Activated CD4-positive, alpha-beta T cell treated with anti-CD3 and anti-CD28 coated beads, Interleukin-2, amount 50 U/mL, for 4 hours (primary cell): ENCODE measurements at places on chromosomes 6 and 20.

GRCh38 chr6:78670802-78671201 lies 196.5 kb upstream of the IRAK1BP1 start:
- DNase-seq, result no peak

GRCh38 chr6:87847135-87847829 lies 145.2 kb upstream of the AKIRIN2 start:
- DNase-seq, result no peak

DNA sequence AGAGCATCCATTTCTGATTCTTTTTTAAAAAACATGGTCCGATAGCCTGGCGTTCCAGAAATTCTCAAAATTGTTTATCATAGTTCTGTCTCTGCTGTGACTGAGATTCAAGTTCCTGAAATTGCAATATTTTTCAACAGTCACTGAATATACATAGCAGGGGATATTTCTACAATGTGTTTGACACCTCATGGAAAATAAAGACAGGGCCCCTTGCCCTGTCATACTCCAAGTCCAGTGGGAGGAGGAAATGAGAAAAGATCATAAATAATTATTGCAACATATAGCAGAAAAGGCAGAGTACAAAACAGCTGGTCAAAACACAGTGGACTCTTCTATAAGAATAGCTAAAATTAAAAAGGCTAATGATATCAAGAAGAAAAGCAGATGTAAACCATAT lies 234.8 kb upstream of the SPTLC3 start:
- no peak for DNase-seq

DNA sequence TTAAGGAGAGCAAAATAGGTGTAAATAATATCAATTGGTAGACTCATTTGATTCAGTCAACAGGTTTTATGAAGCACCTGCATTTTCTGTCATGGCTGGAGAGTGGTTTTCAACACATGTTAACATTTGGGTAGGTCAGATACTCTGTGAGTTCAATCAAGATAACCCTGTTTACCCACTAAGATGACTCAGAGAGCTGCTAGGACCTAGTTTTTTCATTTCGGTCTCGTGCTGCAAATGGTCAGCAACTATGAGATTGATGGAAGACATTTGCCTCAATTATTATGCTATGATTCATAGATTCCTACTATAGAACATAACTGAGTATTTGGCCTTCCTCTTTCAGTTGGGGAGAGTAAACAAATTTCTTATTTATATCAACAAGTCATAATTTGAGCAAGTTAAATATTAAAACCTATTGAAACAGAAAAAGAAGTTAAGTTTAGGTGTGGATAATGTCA lies 391.4 kb upstream of the CITED2 start:
- no peak for DNase-seq

DNA sequence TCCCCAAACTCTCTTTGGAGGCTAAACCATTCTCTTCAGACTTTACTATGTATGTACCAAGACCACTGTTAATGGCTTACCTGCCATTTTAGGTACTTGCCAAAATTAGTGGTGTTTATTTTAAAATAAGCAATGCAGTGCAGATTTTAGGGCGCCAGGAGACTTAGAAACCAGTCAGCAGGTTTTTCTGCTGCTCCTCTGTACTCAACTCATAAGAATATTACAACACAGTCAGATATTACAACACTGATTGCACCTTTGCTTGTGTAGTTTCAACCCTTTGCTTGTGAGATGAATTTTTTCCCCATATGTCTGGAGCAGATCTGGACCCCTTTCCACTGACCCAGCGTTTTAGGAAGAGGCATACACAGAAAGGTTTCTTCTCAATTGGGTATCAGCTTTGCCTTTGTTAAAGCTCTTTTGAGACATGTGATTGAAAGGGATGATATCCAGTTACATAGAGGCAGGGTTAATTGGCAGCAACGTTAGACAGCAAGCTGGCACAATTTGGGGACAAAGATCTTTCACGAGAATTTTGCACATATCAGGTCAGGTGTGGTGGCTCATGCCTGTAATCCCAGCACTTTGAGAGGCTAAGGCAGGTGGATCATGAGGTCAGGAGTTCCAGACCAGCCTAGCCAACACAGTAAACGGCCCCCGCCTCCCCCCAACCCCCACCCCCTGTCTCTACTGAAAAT lies 6.2 kb downstream of the TTPAL start:
- no peak for DNase-seq

DNA sequence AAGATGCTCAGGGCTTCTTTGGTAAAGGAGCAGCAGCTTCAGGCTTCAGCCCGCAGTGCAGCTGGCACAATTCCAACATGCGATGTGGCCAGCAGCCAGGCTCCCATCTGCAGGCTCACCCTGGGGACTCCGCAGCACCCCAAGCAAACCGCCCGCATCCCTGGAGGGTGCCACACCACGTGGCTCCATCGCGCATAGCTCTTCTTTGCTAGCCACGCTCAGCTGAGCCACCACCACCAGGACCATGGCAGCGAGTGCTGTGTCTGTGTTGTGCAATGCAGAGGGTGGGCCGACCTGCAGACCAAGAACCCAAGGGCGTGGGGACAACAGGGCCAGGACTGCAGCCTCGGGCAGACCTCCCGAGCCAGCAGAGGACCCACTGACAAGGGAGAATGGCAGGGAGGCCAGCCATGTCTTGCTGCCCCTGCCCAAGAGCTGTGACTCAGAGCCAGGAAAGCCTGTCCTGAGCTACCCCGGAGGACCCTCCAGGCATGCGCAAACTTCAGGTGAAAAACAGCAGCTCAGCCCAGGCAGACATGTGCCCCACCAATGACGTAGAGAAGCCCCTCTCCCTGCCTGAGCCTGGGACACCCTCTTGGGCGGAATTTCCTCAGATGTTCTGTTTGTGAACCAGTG lies 87.8 kb downstream of the GINS1 start:
- no peak for DNase-seq

- DNase-seq, result no peak
Measured at GRCh38 chr6:12637960-12638641, 78.5 kb upstream of the PHACTR1 start.

DNA sequence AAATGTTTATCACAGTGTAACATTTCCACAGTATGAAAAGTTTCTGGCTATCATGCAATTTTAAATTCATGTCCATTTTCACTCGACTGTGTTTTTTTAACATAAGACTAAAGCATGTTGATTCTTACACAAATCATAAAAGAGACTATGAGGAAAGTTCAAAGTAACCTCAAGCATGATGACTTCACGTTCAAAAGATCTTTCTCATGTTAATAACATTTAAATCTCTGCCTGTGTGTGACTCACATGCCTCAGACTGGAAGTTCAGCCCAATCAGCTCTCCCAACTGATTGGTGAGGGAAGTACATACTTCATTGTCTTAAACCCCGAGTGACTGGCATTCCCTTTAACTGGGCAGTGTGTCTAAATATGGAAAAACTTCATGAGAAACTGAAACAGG lies 37.4 kb downstream of the ATXN1 start:
- DNase-seq, result no peak

DNA sequence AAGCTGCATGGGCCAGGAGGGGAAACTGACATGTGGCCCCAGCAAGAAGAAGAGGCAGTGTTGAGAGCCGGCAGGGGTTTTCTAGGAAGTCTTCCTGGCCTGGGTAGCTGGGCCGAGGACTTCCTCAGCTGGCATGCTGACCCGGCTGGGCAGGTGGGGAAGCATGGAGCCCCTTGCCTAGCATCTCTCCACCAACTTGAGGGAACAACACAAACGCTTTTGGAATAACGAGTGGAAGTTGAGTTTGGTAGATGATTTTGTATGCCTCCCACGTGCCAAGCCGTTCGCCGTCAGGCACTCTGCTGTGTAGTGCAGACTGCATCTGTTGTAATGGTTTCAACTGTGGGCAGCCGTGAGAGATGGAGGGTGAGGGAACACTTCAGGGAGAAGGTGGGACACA lies 7.3 kb downstream of the TMEM181 start:
- DNase-seq, result no peak

DNA sequence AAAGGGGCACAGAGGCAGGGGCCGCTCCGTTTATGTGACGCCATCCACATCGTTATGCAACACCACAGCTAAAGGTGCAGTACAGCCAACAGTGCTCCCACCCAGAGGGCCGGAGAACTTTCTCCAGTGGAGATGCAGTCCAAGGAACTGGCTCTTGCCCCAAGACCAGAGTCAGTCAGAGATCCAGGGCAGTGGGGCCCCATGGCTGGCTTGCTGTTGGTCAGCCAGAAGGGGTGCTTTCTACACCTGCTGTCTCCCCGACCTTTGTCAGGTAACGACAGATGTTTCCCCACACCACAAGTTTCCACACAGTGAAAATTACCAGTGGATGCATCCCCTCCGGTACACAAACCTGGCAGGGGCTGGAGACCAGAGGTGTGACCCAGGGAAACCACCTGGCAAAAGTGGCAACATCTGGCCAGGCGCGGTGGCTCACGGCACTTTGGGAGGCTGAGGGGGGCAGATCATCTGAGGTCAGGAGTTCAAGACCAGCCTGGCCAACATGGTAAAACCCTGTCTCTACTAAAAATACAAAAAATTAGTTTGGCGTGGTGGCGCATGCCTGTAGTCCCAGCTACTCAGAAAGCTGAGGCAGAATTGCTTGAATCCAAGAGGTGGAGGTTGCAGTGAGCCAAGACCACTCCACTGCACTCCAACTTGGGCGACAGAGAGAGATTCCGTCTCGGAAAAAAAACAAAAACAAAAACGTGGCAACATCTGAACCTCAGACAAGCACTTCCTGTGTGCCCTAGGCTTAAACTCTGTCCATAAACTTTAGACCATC lies 34.9 kb downstream of the UBE2V1 start:
- no peak for DNase-seq

DNA sequence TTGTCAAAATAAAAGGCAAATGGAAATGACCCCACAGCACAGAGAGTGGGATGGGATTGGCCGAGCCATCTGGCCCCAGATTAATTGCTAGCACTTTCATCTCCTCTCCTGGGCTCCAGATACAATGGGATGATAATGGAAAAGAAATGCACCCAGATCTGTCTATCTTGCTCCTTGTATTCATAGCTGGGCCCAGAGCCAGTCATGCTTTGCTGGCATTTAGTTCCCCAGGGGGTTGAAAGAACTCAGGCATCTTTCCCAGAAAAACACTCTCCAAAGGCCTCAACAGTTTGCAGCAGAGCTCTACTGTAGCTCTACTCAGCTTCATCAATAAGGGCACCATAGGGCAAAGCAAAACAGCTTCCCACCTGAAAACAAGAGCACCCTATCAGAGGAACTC lies 116.0 kb upstream of the FOXA2 start:
- DNase-seq, result no peak

DNA sequence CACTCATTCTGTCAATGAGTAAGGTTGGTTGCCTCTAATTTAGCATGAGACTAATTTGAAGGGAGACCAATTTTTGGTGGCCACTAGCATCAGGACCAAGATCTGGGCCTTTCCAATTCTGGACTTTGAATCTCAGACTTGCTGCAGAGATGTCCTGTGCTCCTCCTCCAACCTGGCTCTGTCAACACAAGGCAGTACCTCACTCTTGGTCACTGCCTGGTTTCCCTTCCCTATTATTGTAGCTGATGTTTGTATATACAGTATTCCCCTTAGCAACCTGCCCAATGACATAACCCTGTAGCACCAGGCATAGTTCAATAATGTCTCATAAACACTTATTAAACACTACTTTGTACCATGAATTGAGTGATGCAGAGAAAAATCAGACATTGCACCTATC lies 50.4 kb downstream of the UNC5CL start:
- DNase-seq, result no peak

DNA sequence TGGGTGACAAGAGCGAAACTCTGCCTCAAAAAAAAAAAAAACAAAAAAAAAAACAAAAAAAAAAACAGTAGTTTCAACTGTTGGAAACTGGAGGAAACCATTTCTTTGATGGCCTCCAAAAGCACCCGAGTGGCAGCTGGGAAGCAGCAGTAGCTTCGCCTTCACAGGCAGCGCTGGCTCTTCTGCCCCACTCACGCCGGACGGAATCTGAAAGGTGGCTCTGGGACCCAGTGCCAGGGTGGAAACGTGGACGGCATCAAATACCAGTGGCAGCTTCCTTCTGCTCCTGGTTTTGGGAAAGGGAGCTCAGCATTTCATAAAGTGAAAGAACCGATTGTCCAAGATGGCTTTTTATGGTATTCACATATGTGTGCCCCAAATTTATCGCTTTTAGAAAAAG lies 159.4 kb downstream of the SMOC2 start:
- DNase-seq, result no peak

- DNase-seq, result no peak
Measured at GRCh38 chr20:36434383-36434782, 106.9 kb upstream of the MYL9 start.

DNA sequence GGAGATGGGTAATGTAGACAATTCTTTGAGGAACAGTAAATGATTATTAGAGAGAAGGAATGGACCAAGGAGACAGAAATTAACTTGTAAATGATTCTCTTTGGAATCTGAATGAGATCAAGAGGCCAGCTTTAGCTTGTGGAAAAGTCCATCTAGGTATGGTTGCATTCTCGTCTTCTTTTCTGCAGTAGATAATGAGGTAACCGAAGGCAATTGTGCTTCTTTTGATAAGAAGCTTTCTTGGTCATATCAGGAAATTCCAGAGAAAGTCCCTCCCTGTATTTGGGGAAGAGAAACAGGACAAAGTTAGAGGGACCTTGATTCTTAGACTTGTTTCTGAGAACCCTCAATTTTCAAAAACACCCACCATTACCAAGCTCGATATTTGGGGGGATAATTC lies 109.1 kb upstream of the PRSS16 start:
- DNase-seq, result no peak

DNA sequence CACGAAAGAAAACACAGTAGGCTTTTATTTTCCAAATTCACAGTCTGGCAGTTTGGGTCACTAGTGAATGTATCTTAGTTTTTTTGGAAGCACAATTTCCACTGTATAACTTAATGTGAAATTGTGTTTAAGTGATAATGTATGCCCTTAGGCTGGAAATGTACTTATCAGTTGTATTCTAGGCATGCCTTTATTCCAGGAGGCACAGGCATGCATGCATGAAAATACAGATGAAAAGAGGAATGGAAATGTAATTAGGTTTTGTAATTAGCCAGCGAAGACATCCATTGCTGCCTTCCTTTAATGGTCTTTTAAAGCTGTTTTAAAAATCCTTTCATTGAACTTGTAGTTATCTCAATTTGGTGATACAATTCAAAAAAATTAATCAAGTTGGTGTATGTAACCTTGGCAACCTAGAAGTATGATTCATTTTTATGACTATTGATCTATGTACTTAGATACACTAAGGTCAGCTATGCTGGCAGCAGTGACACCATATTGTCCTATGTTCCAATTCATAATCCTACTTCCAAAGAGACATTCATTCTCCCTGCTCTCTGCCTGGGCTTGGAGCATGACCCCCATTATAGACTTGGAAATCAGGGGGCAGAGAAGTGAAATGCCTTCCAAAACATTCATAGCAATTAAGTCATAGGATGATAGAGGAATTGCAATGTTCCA lies 73.1 kb downstream of the SNAP25 start:
- DNase-seq, result no peak

DNA sequence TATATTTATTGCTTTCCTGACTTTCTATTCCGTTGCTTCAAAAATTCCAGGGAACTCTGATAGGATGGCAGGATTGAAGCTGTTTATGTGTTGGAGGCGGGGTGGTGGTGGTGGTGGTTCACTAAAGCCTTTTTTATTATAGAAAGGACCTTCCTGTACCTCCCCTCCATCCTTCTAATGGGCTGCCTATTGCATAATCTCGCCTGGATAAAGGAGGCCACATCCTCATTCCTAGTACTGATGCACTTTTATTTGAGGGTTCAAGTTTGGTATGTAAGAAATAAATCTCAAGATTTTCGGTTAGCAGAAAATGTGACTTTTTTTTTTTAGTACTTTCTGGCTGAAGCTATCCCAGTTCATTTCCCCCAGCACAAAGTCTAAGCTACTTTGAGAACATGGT lies 18.7 kb upstream of the CTAGE9 start:
- DNase-seq, result no peak

- DNase-seq, result no peak
Measured at GRCh38 chr6:108779536-108780275, 68.5 kb upstream of the ARMC2 start.

- DNase-seq, result no peak
Measured at GRCh38 chr6:131400779-131401496, 172.1 kb upstream of the ARG1 start.
